HEK293T (cell line): ENCODE measurements at places on chromosomes 6 and 20.

DNA sequence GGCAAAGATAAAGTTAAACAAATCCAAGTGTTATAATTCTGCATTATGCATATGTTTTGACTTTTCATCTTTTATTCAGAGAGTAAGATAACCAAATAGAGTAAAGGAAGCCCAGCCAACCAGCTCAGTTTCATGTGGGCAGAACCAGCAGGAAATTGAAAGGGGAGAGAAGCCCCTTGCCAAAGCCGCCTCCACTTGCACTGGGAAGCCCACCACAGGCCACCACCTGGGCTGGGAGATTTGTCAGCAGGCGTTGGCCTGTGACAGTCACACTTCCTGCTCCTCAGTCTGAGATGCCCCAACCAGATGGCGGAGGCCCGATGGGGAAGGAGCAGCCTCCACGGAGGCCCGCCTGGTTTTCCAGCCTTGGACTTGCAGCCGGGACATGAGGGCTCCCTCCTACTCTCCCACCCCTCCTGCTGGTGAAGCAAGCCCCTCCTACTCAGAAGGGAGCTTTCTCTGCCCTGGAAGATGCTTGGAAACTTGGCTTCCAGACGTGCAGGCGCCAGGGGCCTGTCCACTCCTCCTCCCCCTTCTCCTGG lies 166.8 kb upstream of the SULF2 start:
- no peak for DNase-seq

- DNase-seq = no peak
Observed at GRCh38 chr6:139943391-139943790, 568.9 kb upstream of the CITED2 start.

DNA sequence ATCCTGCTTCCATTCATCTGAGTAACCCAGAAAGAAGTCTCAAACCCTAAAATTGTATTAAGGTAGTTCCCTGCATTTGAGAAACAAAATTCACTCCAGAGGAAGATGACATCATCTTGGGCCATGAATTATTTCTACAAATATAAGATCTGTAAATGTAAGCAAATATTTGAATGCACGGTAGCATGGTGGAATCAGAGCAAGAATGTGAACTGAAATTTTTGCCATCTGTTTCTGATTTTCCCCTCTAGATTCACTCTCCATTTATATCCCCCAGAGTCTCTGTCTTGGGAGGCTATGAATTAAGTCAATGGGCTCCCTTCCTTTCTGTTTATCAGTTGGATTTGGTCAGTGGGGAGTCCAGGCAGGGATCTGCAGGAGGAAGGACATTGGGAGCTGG lies 5.8 kb upstream of the MAP3K5 start:
- DNase-seq = no peak

DNA sequence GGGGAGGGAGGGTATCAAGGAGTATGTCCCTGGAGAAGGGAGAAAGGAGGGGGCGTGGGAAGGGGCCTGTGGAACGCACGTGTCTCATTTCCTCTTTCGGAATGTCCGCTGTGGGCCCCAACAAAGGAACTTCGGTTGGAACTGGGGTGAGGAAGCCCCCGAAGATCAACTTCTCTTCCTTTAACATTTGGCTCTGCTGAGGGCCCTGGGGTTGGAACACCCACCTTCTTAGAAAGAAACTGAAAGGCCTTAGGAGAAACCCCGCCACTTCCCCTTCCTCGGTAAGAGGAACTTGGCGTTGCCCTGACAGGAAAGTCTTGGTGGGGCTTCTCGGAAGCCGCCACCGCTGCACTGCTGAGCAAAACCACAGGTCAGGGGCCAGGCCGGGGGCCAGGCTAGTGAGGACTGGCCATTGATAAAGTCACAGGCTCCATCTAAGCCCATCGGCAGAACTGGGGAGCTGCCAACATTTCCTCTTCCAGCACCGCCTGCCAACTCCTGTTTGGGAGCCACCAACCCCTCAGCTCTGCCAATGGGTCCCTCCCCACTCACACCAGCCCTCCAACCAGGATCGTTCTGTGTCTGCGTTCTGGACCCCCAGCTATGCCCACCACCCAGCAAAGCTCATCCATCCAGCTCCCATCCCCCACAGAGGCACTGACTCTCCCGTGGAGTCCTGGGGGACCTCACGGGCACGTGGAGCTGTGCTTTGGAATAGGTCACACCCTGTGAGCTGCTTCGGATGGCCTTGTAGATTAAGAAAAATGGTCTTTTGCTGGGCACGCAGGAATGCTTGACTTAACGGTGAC lies 44.8 kb downstream of the FGD2 start:
- no peak for DNase-seq

- no peak for DNase-seq
Observed at GRCh38 chr20:49319208-49319809, 41.5 kb upstream of the ZNFX1 start.
